ENCODE measurements at places on chromosomes 7 and 10.

- DNase-seq: no peak
Observed at GRCh38 chr10:48299692-48300091, 6.8 kb upstream of the MAPK8 start.

DNA sequence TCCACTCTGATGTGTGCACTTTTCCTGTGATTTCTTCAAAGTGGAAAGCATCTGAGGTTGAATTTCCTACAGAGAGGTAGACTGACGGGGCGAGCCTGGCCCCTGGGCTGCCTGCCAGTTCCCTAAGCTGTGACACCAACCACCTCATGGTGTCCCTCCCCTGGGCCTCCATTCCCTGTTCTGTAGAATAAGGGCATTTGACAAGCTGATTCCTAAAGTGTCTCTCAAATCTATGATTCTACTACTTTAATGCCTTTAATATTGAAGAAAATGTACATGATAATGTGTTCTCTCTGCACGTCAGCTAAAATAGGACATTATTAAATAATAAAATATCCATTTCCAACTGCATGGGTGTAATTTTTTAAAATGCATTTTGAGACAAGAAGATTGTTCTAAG, 105.1 kb downstream of the SEC61G start:
- no peak for DNase-seq

DNA sequence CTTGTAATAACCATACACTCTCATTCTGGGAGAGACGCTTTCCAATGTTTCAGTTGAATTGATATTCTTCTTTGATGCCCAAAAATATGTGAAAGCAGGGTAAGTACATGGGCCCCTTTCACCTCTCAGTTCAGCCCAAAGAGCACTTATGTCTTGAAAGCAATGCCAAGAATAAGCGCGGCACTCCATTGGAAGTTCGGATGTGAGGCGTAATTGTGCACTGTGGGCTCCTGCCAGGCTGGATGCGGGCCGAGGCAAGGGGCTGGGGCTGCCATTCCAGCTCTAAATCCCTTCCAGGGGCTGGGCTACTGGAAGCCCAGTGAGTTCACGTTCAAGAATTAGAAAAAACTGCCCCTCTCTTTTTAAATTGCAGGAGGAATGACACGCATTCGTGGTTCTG, 113.8 kb downstream of the EBF3 start:
- no peak for DNase-seq

DNA sequence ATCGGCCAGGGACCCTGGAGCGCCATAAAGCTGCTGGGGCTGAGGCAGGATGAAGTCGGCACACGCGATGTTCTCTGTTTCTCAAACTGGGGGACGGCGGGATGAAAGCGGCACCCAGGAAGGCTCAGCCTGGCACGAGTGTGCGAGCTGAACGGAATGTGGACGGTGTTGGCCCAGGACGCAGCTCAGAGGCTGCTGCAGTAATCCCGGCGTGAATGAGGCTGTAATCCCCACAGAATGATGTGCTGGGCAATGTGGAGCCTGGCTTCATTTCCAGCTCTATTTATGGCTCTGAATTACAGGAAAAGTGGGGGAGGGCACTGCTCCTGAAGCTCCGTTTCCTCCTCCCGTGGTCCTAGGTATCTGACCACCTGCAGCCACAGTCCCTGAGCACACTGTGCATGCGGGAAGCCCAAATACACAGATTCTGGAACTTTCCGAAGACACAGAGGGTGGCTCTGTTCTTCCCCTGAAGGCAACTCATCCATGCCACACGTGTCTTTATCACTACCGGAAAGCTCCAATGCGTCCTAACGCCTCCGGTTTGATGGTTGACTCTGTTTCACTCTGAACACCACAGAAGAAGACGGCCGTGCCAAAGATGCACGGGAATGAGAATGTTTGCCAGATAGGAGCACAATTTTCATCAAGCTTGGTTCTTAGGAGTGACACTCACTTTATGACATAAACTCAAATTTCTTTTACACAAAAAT, 37.6 kb downstream of the KLF6 start:
- DNase-seq: no peak

DNA sequence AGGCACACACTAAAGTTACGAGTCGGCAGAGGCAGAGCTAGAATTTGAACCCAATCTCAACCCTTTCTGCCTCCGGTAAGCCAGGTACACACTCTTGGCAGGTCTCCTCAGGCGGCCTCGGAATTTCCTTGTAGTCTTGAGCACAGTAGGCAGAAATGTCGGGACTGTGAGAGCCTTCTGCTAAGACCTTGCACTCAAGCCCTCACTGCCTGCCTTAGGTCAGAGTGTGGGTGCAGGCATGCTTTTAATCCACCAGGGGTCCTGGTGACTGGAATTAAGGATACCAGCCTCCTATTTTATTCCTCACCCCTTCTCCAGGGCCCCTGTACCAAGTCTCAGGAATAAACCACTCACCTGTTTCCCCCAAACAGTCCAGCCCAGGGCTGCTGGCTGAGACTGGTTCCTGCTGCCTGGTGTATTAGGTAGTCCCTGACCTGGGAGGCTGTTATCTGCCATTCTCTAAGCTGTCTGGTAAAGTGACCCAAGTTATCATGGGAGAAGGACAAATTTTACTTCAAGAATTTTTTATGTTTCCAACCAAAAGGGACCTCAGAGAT, 855 bp downstream of the ATP6V1F start:
- no peak for DNase-seq

DNA sequence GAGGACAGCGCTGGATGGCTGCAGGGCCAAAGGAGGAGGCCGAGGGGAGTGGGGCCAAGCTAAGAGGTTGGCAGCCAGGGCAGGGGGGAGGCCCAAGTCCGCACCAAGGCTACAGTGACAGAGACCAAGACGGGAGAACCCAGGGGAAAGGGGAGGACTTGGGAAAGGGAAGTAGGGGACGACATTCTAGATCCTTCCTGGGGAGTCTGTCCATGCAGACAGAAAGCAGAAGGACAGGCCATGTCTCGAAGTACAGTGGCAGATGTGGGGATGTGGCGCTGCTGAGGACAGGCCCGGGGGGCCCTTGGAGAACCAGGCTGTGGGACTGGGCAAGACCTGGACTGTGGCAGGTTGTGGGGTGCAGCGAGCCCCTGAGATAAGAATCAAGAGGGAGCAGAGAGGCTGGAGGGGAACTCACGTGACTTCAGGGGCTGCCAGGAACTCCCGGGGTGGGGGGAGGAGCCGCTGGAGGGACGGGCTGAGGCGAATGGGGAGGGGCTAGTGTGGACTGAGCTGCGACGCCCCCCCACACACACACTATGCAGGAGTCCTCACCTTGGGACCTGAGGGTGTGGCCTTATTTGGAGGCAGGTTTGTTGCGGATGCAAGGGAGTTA, 68.5 kb upstream of the TNRC18 start:
- no peak for DNase-seq

DNA sequence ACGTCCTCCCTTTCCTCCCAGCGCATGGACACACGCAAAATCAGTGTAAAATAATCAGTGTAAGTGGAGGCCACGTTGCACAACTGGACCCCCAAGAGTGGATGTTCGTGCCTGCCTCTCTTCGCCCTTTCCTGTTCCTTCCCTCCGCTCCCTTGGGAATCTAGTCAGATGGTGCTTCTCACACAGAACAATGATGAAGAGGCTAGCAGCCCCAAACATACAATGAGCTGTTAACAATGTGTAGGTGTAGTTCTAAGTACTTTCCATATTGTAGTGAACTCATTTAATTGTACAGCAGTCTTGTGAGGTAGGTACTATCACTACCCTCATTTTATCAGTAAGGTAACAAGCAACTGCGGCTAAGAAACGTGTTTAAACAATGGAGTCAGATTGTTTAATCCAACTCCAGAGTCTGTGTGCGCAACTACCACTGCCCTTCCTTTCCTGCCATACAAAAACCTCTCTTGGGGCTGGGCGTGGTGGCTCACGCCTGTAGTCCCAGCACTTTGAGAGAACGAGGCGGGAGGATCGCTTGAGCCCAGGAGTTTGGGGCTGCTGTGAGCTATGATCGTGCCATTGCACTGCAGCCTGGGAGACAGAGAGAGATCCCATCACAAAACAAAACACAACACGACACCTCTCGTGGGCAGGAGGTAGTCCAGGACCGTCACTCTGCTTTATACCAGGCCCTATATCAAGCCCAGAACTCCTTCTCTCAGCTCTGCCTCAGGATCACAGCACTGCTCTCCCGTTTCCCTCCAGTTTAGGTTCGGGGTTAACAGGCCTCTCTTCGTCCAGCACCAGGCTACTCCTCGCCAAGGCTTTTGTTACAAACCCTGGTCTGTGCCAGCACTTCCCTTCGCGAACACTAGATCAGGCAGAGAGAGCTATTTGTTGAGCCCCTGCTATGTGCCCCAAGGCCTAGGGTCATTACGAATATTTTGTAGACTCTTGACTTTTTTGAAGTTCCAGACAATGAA, 1.1 kb downstream of the FKBP9 start:
- no peak for DNase-seq

GRCh38 chr10:30887839-30888238, 143.8 kb downstream of the ZNF438 start:
- no peak for DNase-seq

All from stimulated activated CD8-positive, alpha-beta memory T cell treated with anti-CD3 and anti-CD28 coated beads, Interleukin-7, amount 100 ng/mL, for 24 hours (primary cell).